ENCODE measurements at places on chromosomes 4 and X. TPM values are rescaled to one million over a fixed set of nuclear protein-coding genes. Genes with fewer than 3 reads are reported as not detected.

The FGF5 gene
- not detected for total RNA-seq

The PABPC1L2A gene
- not detected for total RNA-seq

The DCAF4L1 gene
- total RNA-seq = 0.19 TPM

The TCP11X2 gene
- not detected for total RNA-seq

The UGT2B17 gene
- total RNA-seq = not detected

The MBNL3 gene
- total RNA-seq = 19.3 TPM

The FGD1 gene
- 0.18 TPM for total RNA-seq

The ZCCHC18 gene
- 0.53 TPM for total RNA-seq

The TMEM47 gene
- total RNA-seq = not detected

The PACRGL gene
- total RNA-seq = 10.8 TPM

Measured in activated CD4-positive, alpha-beta T cell treated with anti-CD3 and anti-CD28 coated beads for 36 hours (primary cell).